ENCODE measurements at places on chromosomes 12 and 14. TPM values are rescaled to one million over a fixed set of nuclear protein-coding genes. Genes with fewer than 3 reads are reported as not detected.

KLC1 gene
- total RNA-seq: 220 TPM

GRCh38 chr12:113135178-113136127 lies at the start of gene RASAL1:
Gene RASAL1, minus strand, starts transcription at chr12:113135761. Its CDS starts 299 bp downstream, at chr12:113135462.
- no peak within 1 kb of the TSS for H3K27ac ChIP-seq
- no peaks in the 10 kb centered on the region for H3K36me3 ChIP-seq
- peaks cover 5% of the 10 kb centered on the region for H3K4me1 ChIP-seq
- peak; percentile 52 for DNase-seq
- H3K27me3 ChIP-seq: no peaks in the 10 kb centered on the region

- no peak for DNase-seq
- H3K36me3 ChIP-seq: no peaks in the 10 kb centered on the region
- H3K4me3 ChIP-seq: no peak overlapping the region
- no peak overlapping the region for H3K27ac ChIP-seq
- H3K27me3 ChIP-seq: no peaks in the 10 kb centered on the region
- H3K4me1 ChIP-seq: no peaks in the 10 kb centered on the region
Measured at GRCh38 chr14:104229534-104230055, 91.2 kb downstream of the KIF26A start.

- no peak overlapping the region for H3K27ac ChIP-seq
- no peak overlapping the region for H3K4me3 ChIP-seq
- H3K27me3 ChIP-seq: no peaks in the 10 kb centered on the region
- H3K36me3 ChIP-seq: peaks cover 12% of the 10 kb centered on the region
- no peaks in the 10 kb centered on the region for H3K4me1 ChIP-seq
Measured at GRCh38 chr14:100142073-100143040, 17.1 kb downstream of the DEGS2 start.

DNA sequence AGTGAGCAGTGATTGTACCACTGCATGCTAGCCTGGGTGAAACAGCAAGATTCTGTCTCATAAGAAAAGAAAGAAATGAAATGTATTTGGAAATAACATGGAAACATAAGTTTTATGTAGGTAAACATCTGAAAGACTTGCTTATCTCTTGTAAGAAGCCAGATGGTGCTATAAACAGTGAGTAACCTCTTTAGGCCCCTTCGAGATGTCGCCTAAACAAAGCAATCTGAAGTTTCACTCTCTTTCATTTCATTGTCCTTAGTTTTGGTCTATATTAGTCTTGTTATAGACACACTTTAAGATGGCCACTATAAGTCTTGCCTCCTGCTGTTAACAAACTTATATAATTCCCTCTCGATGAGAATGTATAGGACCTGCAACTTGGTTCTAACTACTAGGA lies 472.6 kb upstream of the ATP2B1 start:
- H3K27ac ChIP-seq: no peak overlapping the region
- no peaks in the 10 kb centered on the region for H3K4me1 ChIP-seq
- no peak for DNase-seq

ASCL1 gene
- not detected for total RNA-seq

CATSPERB gene
- total RNA-seq: 1.1 TPM

NTF3 gene
- total RNA-seq: not detected

- no peaks in the 10 kb centered on the region for H3K36me3 ChIP-seq
- H3K27me3 ChIP-seq: no peaks in the 10 kb centered on the region
- H3K4me3 ChIP-seq: no peak overlapping the region
Measured at GRCh38 chr12:9022592-9022991, 33.2 kb downstream of the KLRG1 start.

DNA sequence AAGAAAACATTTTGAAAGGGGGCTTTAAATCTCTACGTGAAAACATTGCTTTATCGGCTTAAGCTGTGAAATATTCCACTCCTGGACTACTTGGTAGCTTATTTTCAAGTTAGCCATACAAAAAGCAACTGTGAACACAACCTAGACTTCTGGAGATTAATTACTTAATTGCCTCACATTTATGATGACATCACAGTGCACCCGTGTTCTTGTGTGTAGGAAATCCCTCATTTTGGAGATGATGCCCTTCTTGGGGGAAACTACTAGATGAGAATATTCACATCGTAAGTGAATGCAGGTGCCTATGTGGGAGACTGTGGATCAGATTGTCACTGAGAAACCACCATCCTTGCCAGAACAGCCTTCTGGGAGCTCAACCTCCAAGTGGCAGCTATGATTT lies 10.5 kb upstream of the B4GALNT3 start:
- H3K4me1 ChIP-seq: no peaks in the 10 kb centered on the region
- H3K27me3 ChIP-seq: peaks cover 2% of the 10 kb centered on the region
- H3K4me3 ChIP-seq: no peak overlapping the region
- DNase-seq: no peak
- no peaks in the 10 kb centered on the region for H3K36me3 ChIP-seq

DNA sequence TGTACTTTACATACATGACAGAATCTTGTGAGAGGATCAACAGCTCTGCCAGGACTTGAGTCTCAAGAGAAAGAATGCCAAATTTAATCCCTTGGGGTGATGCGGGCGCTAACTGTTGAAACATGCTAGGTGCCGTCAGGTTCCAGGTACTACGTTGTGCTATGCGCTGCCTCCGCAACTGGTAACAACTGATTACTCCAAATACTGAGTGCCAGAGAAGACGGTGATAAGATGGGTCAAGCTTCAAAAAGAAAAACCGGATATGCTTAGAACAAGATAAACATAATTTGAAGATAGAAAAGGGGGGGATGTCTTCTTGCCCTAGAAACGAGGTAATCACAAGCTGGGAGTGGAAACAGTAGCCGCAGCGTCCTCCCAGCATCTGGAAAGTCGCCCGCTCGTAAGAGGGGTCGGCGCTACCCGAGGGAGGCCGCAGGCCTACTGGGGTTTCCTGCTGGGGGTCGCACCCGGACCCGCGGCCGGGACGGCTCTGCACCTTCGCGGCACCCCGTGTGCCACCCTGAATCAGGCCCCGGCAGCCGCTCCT lies 678 bp downstream of the ZBTB25 start:
- H3K27me3 ChIP-seq: no peaks in the 10 kb centered on the region
- DNase-seq: peak; percentile 54
- peak overlapping the region; percentile 83 for H3K4me3 ChIP-seq
- peaks cover 46% of the 10 kb centered on the region for H3K4me1 ChIP-seq
- H3K27ac ChIP-seq: peak overlapping the region; percentile 98

DNA sequence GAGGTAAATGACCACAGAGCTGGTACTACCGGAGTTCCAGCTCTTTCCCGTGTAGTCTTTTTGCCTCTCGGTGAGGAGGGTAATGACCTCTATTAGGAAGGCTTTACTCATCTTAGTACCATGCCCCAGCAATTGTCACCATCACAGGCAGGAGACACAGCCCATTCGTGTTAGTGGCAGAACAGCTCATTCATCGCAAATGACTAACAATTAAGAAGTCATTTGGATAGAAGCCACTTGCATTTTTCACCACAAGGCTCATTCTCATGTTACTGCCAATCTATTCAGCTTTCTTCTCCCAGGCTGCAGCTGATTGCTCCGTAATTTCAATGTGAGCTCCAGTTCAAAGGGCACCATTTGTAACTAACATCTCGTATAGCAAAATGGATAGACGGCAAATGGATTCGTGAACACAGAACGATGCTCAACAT lies 718.8 kb upstream of the TMEM132C start:
- no peak overlapping the region for H3K27ac ChIP-seq
- DNase-seq: peak; percentile 43
- H3K4me1 ChIP-seq: peaks cover 6% of the 10 kb centered on the region
- H3K27me3 ChIP-seq: no peaks in the 10 kb centered on the region
- H3K4me3 ChIP-seq: no peak overlapping the region

SLC6A15 gene
- 96.3 TPM for total RNA-seq

PLEKHG7 gene
- total RNA-seq: not detected

GRCh38 chr12:111756681-111757080 lies 10.1 kb upstream of the ALDH2 start:
- H3K4me3 ChIP-seq: no peak overlapping the region
- no peak overlapping the region for H3K27ac ChIP-seq
- H3K4me1 ChIP-seq: no peaks in the 10 kb centered on the region
- H3K36me3 ChIP-seq: peaks cover 14% of the 10 kb centered on the region

Data from MCF 10A (cell line).